Type B pancreatic cell (in vitro differentiated cells): ENCODE measurements at places on chromosomes 16 and 17. TPM values are rescaled to one million over a fixed set of nuclear protein-coding genes. Genes with fewer than 3 reads are reported as not detected.
A peak's percentile ranks its signal among the peaks of the same experiment; 100 is the strongest.

HID1 gene
- 36.6 and 106 TPM in 2 replicates for total RNA-seq

ATP2A1 gene
- 1.5 and 4.4 TPM in 2 replicates for total RNA-seq

NSMCE1 gene
- 27.1 and 33.3 TPM in 2 replicates for total RNA-seq

DNA sequence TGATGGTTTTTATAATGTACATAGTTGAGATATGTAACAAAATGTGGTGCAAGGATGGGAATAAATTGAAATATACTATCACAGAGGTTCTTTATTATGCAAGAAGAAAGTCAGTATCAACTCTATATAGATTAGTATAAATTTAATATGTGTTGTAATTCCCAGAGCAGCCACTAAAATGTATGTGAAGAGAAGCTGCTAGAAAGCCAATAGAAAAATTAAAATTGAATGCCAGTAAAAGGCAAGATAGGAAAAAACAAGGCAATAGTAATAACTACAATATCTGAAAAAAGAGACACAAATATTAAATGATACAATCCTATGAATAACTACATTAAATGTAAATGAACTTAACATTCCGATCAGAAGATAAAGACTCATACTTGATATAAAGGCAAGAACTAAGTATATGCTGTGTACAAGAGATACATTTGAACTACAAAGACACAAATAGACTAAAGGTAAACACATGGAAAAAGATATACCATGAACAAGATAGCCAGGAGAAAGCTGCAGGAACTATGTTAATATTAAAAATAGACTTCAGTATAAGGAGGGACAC lies 92.0 kb downstream of the ABCA8 start:
- DNase-seq: no peak
- no peak overlapping the region for H3K4me3 ChIP-seq
- H3K36me3 ChIP-seq: no peaks in the 10 kb centered on the region
- H3K27ac ChIP-seq: no peak overlapping the region
- H3K27me3 ChIP-seq: no peaks in the 10 kb centered on the region

DNA sequence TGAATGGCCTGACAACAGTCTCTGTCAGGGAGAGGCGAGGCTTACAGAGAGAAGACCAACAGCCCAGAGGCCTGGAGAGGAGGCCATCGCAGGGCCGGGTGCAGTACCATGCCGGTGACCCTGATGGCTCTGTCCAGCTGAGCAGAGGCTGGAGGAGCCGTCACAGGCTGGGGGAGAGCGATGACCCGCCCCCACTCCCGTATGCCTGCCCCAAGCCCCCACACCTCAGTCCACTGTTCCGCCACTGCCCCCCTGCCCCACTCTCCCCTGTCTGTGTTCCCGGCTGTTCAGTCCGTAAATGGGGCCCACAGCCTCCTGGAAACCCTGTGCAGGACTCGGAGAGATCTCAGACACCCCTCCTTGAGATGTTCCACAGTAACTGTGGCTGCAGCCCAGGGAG lies 12.8 kb upstream of the FAM83G start:
- no peak overlapping the region for H3K4me3 ChIP-seq
- no peak overlapping the region for H3K27ac ChIP-seq
- peaks cover 6% of the 10 kb centered on the region for H3K4me1 ChIP-seq
- H3K27me3 ChIP-seq: no peaks in the 10 kb centered on the region
- no peaks in the 10 kb centered on the region for H3K36me3 ChIP-seq

- peaks cover 23% of the 10 kb centered on the region for H3K4me1 ChIP-seq
- no peak overlapping the region for H3K4me3 ChIP-seq
- DNase-seq: no peak
- peaks cover 5% of the 10 kb centered on the region for H3K36me3 ChIP-seq
- no peak overlapping the region for H3K27ac ChIP-seq
- no peaks in the 10 kb centered on the region for H3K27me3 ChIP-seq
These were observed 4.9 kb downstream of the IQCK start for GRCh38 chr16:19722981-19723380.

DNA sequence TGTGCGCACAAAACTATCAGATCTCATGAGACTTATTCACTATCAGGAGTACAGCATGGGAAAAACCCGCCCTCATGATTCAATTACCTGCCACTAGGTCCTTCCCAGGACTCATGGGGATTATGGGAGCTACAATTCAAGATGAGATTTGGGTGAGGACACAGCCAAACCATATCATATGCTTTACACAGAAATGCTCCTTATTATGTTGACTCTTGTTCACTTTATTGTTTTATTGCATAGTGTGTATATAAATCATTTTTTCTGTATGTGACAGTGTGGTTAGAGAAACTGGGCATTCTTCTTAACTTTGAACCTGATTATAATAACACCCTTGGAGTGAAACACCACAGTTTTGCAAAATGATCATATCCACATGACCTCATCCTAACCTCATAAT lies 212.8 kb upstream of the TNRC6C start:
- H3K36me3 ChIP-seq: no peaks in the 10 kb centered on the region
- peaks cover 17% of the 10 kb centered on the region for H3K27me3 ChIP-seq
- H3K27ac ChIP-seq: no peak overlapping the region
- H3K4me1 ChIP-seq: peaks cover 21% of the 10 kb centered on the region

GRCh38 chr16:79151-80054 lies 1.4 kb downstream of the MPG start:
- H3K27me3 ChIP-seq: no peaks in the 10 kb centered on the region
- DNase-seq: no peak
- H3K4me3 ChIP-seq: peak overlapping the region; percentile 90
- H3K36me3 ChIP-seq: peaks cover 5% of the 10 kb centered on the region
- peaks cover 20% of the 10 kb centered on the region for H3K4me1 ChIP-seq

DNA sequence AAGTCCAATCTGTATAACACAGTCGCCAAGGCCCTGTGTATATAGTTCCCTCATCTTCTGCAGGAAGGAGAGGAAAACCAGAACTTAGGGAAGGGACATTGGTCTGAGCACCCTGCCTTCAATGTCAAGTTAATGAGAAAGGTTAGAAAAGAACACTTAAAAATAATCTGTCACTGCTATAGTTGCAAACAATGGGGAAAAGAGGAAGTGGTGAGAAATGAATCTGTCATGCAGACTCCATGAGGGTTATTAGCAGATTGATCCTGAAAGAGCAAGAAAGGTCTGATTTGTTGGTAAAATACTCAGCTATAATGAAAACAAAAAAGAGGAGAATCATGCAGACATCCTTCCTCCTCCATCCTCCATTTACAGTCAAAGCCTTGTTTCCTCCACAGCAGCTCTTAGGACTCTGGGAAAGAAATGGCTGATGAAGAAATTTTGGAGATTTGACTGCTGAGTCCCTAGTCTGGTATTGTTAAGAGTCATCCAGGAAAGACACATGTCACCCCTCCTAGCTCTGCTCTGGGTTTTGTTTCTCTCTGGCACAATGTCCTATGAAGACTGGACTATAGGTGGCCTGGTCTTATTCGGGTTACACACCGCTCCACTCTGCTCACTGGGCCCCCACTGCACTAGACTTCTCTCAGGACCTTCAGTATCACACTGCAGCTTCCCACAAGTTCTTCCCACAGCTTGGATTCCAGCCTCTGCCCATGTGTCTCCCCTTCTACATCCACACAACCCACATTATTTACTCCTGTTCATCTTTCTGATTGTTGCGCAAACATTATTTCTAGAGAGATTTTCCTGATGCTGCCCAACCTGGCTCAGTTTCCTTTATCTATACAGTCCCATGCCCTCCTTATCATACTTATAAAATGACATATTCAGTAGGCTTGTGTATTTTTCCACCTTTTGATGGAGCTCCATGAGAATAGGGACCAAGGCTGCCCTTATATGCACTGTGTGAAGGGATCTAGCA lies 56.5 kb upstream of the XYLT1 start:
- H3K4me1 ChIP-seq: no peaks in the 10 kb centered on the region
- H3K36me3 ChIP-seq: no peaks in the 10 kb centered on the region
- peaks cover 9% of the 10 kb centered on the region for H3K27me3 ChIP-seq
- no peak for DNase-seq

DNA sequence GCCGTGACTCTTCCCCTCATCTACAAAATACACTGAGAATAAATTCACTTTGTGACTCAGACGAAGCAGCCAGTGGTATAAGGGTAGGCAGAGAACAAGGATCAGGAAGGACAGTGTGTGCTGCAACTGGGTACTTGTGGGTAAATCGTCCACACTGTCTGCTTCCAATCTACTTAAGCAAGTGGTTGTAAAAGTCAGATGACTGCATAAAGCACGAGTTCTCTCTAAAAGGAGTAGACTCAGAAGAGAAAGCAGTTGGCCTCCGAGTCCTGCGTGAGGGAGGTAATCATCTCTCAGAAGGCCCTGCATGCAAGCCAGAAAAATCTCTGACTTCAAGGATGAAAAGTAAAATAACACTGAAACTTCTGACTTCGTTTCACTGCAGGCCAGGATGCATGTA lies 43.1 kb downstream of the ANKFY1 start:
- DNase-seq: no peak
- peak overlapping the region; percentile 12 for H3K27ac ChIP-seq
- H3K4me1 ChIP-seq: peaks cover 8% of the 10 kb centered on the region
- H3K27me3 ChIP-seq: no peaks in the 10 kb centered on the region
- H3K36me3 ChIP-seq: peaks cover 10% of the 10 kb centered on the region

DNA sequence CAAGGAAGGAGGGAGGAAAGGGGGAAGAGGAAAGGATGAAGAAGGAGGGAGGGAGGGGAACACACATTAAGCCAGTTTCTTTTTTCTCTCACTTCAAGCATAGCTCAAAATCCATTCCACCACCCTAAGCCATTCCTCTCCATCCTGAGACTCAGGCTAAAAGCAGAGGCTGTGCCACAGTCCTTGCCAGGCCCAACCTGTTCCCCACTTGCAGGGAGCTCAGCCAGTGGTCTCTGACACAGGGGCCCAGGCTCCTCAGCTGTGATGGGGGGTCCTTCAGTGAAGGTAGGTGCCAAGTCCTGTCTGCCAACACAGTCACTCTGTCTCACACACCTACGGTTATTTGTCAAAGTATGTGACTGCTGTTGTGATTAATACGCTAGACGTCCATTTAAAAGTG lies 44.6 kb downstream of the SDK2 start:
- H3K4me1 ChIP-seq: peaks cover 26% of the 10 kb centered on the region
- H3K27ac ChIP-seq: no peak overlapping the region
- peaks cover under 1% of the 10 kb centered on the region for H3K27me3 ChIP-seq
- H3K36me3 ChIP-seq: peaks cover under 1% of the 10 kb centered on the region
- no peak for DNase-seq

DNA sequence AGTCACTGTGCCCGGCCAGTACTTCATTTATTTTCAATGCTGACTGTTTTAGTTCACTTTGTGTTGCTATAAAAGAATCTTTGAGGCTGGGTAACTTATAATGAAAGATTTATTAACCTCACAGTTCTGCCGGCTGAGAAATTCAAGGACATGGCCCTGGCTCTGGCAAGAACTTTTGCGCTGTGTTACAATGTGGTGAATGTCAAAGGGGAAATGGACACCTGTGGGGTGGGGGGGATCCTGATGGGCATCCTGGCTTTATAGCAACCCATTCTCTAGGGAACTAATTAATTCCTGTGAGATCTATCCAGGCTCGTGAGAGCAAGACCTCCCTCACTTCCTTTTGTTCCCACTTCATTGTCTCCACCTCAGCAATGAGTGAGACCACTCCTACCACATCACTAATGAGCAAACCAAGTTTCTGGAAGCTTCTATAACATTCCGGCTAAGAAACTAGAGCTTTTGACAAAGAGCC lies 17.1 kb upstream of the CDH3 start:
- no peak overlapping the region for H3K27ac ChIP-seq
- H3K4me1 ChIP-seq: peaks cover 4% of the 10 kb centered on the region
- peaks cover 3% of the 10 kb centered on the region for H3K27me3 ChIP-seq

- H3K27ac ChIP-seq: peak overlapping the region; percentile 66
- H3K27me3 ChIP-seq: peaks cover 13% of the 10 kb centered on the region
- peaks cover 4% of the 10 kb centered on the region for H3K36me3 ChIP-seq
- no peak for DNase-seq
These were observed 39.8 kb downstream of the ZNF778 start for GRCh38 chr16:89257281-89257731.

GRCh38 chr17:64498308-64499203 lies 1.7 kb upstream of the POLG2 start:
- no peak for DNase-seq
- peaks cover 49% of the 10 kb centered on the region for H3K4me1 ChIP-seq
- H3K27ac ChIP-seq: peak overlapping the region; percentile 100
- peak overlapping the region; percentile 100 for H3K4me3 ChIP-seq
- no peaks in the 10 kb centered on the region for H3K27me3 ChIP-seq

- no peak for DNase-seq
- H3K4me1 ChIP-seq: peaks cover 10% of the 10 kb centered on the region
- H3K4me3 ChIP-seq: no peak overlapping the region
- H3K27me3 ChIP-seq: no peaks in the 10 kb centered on the region
- peaks cover 14% of the 10 kb centered on the region for H3K36me3 ChIP-seq
These were observed 7.8 kb downstream of the FBXL19 start for GRCh38 chr16:30931068-30931650.

DNA sequence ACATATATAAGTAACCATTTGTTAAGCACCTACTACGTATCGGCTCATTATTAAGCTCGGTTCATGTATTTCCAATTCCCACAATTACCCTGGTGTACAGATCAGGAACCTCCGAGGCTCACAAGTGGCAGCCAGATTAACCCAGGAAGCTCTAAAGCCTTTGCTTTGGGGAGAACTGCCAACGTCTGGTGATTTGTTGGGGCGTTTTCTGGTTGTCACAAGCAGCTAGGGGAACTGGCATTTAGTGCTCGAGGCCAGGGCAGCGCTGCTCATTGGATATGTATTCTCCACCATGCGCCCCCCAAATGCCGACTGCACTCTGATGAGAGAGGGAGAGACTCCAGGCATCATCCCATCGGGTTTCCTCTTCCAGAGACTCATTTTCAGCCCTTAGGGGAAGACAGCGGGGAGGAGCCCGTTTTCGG lies 541 bp downstream of the ZNF18 start:
- peak overlapping the region; percentile 93 for H3K27ac ChIP-seq
- H3K4me1 ChIP-seq: no peaks in the 10 kb centered on the region
- peak overlapping the region; percentile 93 for H3K4me3 ChIP-seq

- peaks cover 3% of the 10 kb centered on the region for H3K36me3 ChIP-seq
- peaks cover 42% of the 10 kb centered on the region for H3K4me1 ChIP-seq
- DNase-seq: no peak
- no peaks in the 10 kb centered on the region for H3K27me3 ChIP-seq
- peak overlapping the region; percentile 46 for H3K4me3 ChIP-seq
These were observed 35.6 kb downstream of the TENT4B start for GRCh38 chr16:50188619-50189136.

DNA sequence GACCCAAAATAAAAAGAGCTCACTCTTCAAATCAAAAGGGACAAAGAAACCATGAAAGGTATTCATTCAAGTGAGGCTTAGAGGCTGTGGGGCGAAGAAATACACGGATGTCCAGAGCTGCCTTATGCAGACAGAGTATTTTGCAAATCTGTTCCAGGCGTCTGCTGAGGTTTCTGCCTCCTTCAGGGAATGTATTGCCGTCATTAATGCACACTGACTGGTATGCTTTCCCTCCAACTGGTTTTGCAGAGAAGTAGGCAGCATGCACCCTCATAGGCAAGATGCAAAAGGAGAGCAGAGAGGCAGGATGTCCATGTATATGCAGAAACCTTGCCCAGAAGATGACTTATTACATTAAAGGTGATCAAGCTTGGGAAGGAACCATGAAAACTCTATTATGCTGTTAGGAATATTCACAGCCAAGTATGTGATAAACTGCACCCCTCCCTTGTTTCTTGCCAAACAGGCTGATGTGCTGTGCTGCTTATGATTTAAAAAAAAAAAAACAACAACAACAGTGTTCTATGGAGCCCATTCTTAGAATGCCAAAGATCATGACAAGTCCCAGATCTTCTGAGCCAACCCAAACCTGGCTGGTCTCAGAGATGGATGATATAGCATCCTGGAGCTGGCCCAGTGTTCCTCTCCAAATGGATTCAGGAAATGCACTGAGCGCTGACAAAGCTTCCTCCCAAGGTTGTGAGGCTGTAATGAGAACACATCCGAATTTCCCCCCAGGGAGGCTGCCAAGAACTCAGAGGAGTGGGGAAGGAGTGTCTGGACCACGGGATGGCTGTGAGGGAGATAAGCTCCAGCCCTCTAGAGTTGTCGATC lies 77.6 kb upstream of the HLF start:
- H3K36me3 ChIP-seq: no peaks in the 10 kb centered on the region
- no peaks in the 10 kb centered on the region for H3K4me1 ChIP-seq
- no peak overlapping the region for H3K27ac ChIP-seq
- no peak for DNase-seq
